D721Med (cell line): ENCODE measurements at places on chromosomes 3 and 15.

DNA sequence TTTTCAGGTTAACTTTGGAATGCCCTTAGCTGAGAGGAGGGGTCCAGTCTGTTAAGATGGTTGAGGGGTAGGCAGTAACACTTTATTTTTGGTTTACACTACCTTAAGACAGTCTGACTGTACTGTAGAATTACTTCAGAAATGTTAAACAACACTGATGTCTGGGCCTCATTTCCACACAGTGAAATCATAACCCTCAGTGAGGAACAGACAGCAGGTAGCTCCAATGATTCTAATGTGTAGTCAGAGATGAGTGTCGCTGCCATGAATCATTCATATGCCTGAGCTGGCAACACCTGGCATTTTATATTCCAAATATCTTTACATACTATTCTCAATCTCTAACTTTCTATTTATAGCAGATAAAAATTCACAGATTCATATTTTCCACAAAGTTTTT, 37.3 kb upstream of the POU1F1 start:
- DNase-seq, result no peak

- no peak for DNase-seq
Observed at GRCh38 chr15:49313650-49314049, 109.4 kb upstream of the FGF7 start.

- DNase-seq, result no peak
Observed at GRCh38 chr15:38885471-38885952, 320.9 kb upstream of the RASGRP1 start.

DNA sequence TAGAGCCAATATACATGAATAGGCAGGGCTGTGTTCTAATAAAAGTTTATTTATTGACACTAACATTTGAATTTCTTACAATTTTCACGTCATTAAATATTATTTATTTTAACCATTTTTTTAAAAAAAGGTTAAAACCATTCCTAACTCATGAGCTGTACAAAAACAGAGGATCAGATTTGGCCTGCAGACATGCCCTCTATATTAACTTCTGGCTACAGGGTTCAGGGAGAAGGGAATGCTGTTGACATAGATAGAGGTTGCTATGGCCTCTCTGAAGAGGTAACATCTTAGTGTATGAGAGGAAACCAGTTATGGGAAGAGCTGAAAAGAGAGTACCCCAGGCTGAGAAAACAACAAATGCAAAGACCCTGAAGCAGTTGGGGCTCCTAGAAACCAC, 19.1 kb upstream of the RAP2B start:
- DNase-seq, result no peak

GRCh38 chr3:37040231-37040630, 46.9 kb downstream of the MLH1 start:
- DNase-seq, result no peak

GRCh38 chr3:12473511-12473910, 10.8 kb upstream of the TSEN2 start:
- DNase-seq, result no peak

DNA sequence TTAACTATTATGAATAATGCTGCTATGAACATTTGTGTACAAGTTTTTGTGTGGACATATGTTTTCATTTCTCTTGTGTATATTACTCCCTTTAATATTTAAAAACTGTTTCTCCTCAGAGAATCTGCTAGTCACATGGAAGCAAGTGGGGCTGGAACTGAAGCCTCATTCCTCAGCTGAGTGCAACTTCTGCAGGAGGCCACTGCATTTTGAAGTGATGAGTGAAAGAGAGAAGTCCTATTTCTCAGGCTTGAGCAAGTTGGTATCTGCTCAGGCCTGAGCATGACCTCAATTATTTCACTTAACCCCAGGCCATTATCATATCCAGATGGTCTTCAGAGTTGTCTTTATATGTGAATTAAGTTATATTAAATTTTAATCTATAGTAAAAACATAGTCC, 11.5 kb downstream of the TLR9 start:
- DNase-seq, result no peak

GRCh38 chr3:99012051-99012450, 110.6 kb upstream of the DCBLD2 start:
- DNase-seq, result no peak

DNA sequence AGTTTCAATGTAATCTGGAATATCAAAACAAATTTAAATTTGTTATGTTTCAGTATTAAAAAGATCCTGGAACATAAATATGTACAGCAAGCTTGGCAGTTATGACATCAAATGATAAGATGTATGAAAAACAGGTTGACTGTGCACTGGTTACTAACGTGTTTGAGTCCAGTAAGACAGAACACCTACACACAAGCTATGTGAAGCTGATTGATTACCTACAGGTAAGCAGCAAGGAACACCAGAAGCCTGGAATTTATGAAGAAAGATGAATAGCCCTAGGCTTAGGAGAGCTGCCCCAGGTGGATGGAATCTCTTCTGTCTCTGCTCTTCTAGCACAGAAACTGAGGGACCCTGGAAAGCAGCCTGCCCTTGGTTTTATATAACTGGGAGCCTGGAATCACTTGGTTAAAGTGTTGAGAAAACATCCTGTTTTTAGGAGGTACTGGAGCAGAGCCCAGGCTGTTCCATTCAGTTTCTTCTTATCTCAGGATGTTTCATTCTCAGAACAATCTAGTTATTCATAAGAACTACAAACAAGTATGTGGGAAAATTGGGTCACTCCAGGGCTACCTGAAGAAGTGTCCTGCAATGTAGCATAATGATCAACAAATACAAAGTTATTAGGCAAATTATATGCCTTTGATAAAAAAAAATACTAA, 36.3 kb downstream of the SLITRK3 start:
- no peak for DNase-seq

- DNase-seq, result no peak
Observed at GRCh38 chr15:69462030-69462492, 9.4 kb downstream of the RPLP1 start.

- no peak for DNase-seq
Observed at GRCh38 chr3:150006794-150007193, 36.1 kb upstream of the PFN2 start.

DNA sequence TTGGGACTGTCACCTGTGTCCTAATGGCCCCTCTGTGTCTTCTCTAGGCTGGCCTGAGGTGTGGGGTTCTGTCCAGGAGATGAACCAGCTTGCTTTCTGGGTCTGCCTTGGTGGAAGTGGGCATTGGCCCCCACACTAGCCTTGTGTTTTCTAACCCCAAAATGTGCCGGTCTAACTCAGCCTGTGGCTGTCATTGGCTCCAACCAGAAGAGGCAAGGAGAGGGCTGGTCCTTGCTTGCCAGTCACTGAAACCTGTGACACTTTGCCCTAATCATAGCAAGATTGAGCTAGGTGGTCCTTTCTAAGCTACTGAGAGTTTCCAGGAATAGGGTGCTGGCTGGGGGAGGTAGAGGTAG, 2.2 kb downstream of the C15orf39 start:
- no peak for DNase-seq

- DNase-seq, result no peak
Observed at GRCh38 chr3:31713816-31714215, 181.1 kb downstream of the STT3B start.

DNA sequence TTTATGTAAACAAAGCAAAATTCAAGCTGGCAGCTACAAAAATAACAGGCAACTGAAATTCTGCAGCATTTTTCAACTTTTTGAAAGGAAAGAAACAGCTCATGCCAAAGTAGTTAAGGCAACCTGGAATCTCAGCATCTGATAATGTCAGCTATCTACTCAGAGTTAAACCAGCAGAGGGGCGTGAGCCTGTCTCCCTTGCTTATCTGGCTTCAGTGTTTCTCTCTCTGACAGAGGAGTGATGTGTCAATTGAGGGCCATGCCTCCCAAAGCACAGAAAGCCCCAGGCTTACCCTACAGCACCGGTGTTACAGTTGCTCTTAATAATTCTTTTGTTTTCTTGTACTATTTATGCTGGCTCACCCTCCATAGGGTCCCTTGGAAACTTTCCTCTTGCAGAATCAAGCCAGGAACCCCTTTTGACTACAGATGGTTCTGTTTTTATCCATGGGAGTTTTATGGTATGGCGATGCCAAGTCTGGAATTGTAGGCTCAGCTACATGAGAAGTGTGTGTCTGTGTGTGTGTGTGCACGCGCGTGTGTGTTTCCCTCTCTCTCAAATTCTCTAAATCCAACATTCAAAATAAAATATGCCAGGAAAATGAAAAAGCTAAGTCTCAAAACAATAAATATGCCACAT, 7.3 kb downstream of the TMEM212 start:
- DNase-seq, result no peak

GRCh38 chr3:51382947-51383578, 2.0 kb upstream of the MANF start:
- no peak for DNase-seq

GRCh38 chr3:51620543-51620942, 50.5 kb upstream of the TEX264 start:
- DNase-seq, result no peak

DNA sequence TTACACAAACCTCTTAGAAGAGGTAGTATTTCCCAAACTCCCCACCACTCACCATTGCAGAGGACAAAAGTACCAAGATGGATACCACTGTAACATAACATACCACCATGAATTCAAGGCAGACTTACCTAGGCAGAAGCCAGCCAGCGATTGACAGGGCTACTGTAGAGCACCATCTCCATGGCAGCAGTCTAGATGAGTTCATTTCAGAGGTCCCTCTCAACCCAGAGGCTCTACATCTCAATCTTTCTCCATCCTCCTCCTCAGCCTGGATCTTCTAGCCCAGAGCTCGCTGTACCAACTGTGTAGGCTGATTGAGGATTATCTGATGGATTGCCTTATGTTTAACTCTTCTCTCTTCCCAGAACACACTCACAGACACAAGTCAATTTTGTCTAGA, 2.0 kb upstream of the PLIN1 start:
- DNase-seq, result no peak

DNA sequence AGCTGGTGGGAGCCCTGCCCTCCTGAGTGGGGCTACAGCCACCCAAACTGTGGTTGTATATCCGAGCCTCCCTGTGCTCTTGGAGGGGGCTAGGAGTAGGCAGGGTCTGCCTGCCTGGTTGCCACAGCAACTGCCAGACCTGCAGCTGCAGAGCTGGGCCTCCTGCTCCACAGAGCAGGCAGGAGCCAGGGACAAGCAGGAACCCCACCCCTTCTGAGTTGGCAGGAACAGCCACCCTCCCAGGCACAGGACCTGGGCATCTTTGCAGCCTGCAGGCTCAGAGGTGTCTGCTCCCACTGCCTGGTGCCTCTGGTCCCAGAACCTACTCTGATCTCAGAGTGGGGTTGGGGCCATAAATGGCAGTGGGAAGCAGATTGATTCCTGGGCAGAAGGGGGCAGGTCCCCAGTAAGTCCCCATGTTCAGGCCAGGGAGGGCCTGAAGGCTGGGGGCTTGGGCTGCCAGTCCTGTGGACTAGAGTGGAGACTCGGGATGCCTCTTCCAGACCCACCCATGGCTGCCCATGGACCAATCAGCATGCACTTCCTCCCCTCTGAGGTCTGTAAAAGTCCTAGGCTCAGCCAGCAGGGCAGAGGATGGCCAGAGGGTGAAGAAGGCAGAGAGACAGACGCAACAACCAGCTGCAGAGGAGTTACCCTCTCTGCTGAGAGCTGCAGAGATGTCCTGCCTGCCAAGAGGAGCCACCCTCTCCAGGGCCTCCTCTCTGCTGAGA, 10.3 kb upstream of the LRRC31 start:
- DNase-seq, result no peak

- DNase-seq, result no peak
Observed at GRCh38 chr3:19945969-19946831, 697 bp upstream of the RAB5A start.

DNA sequence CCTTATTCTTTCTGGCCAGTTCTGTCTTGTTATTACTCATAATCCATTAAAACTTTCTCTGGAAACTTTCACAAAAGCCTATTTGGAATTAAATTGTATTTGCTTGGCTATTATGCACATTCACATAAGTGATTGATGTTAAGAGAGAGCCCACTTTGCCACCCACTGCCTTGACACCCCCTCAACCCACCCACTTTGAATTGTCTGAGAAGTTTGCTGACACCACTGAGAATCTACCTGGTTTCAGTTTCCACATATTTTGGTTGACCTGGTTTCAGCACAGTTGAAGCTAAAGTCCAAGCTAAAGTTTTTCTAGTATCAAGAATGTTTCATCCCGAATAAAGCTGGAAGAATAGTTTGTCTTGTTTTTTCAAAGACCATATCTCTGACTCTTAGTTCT, 70.9 kb downstream of the ARMC8 start:
- DNase-seq, result no peak

- no peak for DNase-seq
Observed at GRCh38 chr3:23961066-23961465, 16.0 kb downstream of the NR1D2 start.

- no peak for DNase-seq
Observed at GRCh38 chr3:73029321-73029796, 32.1 kb upstream of the EBLN2 start.

DNA sequence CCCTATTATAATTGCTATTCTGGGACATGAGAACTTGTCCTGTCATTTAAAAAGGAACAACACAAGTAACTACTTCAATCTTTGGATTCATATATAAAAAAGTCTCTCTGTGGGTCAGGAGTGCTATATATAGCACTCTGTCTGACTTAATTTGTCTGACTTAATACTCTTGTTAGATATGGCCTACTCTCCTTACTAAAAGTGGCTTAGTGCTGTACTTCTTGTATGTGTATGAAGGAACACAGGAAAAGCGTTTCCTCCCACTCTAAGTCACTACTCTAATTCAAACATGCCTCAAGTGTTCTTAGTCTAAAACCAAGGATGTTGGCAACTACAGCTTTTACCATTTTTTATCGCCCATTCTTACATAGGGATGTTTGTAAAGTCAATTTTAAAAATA, 255.2 kb upstream of the ROBO1 start:
- no peak for DNase-seq

DNA sequence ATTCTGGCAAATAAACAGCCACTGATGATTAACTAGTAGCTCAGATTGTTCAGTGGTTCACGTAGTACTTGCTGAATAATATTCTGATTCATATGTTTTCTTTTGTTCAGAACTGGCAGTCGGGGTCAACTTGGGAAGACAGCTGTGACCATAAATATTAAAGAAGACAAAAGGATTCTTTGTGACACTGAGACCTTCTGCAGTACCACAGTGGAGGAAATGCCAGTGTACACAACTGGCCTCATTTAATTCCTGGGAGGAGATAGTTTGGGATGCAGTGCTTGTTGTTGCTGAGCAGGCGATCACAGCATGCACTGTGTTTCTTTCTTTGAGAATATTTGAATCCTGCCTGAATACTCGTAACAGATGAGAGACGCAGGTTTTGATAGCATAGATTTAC, 26.7 kb upstream of the MCF2L2 start:
- no peak for DNase-seq

DNA sequence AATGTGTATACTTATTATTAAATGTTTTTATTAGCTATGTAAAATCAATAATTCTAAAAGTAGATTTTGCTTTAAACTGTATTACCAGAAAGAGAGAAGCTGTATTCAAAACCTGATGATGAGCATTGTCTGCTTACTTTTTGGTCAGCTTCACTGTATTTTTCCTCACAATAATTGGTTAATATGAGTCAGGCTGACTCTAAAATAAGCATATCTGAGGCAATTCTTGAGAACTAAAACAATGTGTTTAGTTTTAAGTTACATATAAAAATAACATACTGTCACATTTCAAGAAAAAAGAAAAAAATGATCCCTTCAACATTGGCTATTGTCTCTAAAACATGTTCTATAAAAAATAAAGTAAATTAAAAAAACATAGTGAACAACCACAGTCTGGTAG, 66.1 kb downstream of the EPHA3 start:
- DNase-seq, result no peak

GRCh38 chr3:68802111-68802870, 130.1 kb downstream of the TAFA4 start:
- DNase-seq, result no peak

- DNase-seq, result no peak
Observed at GRCh38 chr3:114887806-114888205, 259.3 kb downstream of the ZBTB20 start.
